CD4-positive, alpha-beta T cell (primary cell): ENCODE measurements at places on chromosomes 5 and 9.
A peak's percentile ranks its signal among the peaks of the same experiment; 100 is the strongest.

- DNase-seq: no peak
Measured at GRCh38 chr5:159257629-159258283, 5.3 kb upstream of the UBLCP1 start.

- no peak for DNase-seq
Measured at GRCh38 chr9:33117306-33117705, 40.8 kb upstream of the SMU1 start.

DNA sequence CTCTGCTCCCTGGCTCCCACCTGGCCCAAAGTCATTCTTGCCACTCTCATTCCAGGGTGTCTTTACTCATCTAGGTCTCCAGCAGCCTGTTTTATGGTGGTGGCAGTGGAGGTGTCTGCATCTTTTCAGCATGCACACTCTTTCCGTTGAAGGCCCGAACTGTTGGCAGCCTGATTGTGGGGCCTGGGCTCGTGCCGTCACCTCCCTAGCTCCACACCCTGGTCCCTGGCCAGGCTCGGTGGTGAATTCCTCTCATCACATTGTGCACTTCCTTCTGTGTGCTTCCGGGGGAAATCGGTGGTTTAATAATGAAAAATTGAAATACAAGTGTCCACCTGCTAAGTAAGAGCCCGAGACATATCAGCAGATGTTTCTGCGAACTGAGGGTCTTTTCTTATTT is 214.3 kb downstream of the TRIO start:
- no peak for DNase-seq

GRCh38 chr5:143188083-143188482 is 215.4 kb downstream of the NR3C1 start:
- no peak for DNase-seq

DNA sequence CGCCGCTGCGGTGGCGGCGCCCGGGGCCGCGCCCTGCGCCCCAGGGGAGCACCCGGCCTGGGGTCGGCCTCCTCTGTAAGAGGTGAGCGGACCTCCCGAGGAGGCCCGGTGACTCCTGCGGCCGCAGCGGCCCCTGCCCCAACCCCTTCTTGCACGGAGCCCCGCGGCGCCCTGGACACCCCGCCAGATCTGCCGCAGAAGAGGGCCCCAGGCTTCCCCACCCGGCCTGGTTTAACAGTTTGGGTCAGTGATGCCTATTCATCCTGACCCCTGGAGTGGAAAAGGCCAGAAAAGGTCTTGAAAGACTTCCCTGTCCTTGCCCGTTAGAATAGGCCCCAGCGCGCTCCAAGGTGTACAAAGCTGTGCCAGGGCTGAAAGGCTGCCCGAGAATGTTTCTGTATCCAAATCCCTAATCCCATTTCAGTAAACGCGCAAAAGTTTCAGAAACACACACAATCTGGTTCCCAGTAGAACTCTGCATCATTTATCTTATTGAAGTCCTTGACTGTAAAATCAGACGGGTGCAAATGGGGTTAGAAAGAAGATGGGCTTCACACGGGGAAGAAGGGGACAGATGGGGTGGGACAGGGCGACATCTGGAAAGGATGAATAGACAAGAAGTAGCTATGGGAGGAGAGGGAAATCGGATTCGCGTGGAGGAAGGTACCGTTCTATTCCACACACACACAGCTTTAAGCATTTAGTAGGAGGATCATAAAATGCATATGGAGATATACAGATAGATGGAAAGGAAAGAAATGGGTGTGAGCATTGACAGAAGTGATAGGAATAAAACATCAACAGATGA is 1.1 kb upstream of the SSBP2 start:
- DNase-seq: no peak

- DNase-seq: no peak
Measured at GRCh38 chr9:132894862-132895835, 16.5 kb downstream of the SPACA9 start.

- DNase-seq: no peak
Measured at GRCh38 chr5:74040811-74041491, 415.0 kb downstream of the ARHGEF28 start.

GRCh38 chr9:27192291-27192960 is 83.4 kb downstream of the TEK start:
- no peak for DNase-seq

- DNase-seq: no peak
Measured at GRCh38 chr5:157976429-157976828, 117.5 kb upstream of the CLINT1 start.

- no peak for DNase-seq
Measured at GRCh38 chr5:132953710-132954109, 9.7 kb downstream of the AFF4 start.

- DNase-seq: no peak
Measured at GRCh38 chr5:1439388-1440097, 5.7 kb downstream of the SLC6A3 start.

DNA sequence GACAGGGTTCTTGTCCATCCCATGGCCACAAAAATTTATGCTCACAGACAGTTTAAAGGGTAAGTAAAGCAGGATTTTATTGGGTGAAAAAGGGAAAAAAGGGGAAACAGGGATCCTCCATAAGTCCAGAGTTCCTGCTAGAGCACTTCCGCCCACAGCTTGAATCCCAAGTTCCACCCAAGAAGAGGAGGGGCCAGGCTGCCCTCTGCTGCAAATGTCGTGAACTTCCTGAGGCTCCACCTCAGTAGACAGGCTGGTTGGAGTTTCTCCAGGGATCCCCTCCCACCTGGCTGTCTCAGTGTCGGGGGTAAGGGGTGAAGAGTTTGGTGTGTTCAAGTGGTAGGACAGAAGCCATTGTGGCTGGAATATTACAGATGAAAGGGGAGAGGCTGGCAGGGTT is 275.0 kb upstream of the SGCD start:
- no peak for DNase-seq

- DNase-seq: no peak
Measured at GRCh38 chr5:171725205-171725601, 60.4 kb upstream of the SMIM23 start.

DNA sequence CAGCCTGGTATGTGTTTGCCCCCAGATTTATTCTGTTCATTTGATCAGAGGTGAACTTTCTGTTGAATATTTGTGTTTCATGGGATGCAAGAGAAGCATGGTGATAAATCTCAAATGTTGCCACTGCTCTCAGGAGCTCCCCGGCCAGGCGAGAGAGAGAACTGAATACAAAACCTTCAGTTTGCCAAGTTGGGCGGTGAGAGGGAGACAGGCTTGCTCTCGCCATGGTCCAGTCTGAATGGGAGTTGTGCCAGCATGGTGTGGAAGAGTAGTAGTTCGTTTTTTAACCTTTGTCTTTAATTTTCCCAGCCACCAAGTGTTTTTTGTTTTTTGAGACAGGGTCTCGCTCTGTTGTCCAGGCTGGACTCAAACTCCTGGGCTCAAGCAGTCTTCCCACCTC is 2.7 kb downstream of the NTMT1 start:
- DNase-seq: no peak

- DNase-seq: no peak
Measured at GRCh38 chr9:72297516-72297915, 67.5 kb downstream of the ZFAND5 start.

DNA sequence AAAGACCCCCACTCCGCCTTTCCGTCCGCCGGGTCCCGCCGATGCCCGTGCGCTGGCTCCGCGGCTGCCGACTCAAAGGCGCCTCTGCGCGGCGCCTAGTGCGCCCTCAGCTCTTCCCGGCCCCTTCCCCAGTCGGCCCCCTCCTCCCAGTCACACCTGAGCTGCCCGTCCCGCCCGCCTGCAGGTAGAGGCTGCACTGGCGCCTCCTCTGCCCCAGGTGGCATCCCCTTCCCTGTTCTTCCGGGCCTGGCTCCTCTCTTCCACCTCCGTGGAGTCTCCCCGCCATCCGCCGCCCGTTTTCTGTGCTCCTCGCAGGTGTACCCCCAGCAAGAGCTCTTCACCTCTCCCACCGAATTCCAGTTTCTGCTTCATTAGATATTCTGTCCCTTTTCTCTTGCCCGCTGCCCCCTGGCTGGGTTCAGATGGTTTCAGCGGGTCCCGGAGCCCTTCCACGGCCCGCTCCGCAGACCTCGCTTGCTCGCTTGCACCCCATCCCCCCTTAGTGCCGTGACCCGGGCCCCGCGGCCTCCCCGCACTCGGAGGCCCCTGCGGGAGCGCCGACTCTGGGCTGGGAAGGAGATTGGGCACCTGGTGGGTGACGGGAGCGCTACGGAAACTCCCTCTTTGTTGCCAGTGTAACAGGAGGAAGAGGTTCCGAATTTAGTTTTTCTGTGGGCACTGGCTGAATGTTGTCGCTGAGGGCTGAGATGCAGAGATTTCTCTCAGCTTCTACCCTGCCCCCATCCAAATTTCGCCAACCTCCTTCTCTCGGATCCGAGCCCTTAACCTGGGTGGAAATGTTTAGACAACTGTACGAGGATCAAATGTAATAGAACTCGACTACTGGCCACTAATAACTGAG is 809 bp downstream of the SLC44A1 start:
- DNase-seq: peak; percentile 43

DNA sequence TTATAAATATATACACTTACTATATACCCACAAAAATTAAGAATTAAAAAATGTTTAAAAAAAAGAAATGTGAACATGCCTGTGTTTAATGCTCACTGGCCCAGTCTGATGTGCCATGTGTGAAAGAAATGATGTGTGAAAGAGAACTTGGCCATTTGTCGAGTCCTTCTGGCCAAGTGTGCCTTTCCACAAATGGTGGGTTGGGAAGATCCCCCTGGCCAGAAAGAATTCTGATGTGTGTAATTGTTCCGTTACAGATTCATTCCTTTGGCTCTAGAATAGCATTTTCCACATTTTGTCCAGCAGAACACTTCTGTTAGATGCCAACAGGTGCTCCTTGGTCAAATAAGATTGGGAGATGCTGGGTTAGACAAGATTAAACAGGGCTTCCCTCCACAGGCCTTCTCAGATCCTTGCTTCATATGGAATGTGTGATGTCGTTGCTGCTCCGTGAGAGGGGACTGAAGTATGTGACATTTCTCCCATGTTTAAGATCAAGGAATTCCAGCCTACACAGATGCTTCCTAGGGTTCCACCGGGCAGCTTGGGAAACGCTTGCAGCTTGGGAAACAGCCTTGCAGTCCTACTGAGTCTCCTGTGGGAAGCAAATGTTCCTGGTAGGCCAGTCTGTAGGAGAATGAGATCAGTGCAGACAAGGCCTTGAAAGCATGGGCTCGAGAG is 32.1 kb downstream of the GDNF start:
- DNase-seq: no peak

- no peak for DNase-seq
Measured at GRCh38 chr9:93299418-93300174, 115.7 kb downstream of the WNK2 start.

GRCh38 chr5:33312571-33313549 is 127.9 kb upstream of the TARS1 start:
- no peak for DNase-seq

DNA sequence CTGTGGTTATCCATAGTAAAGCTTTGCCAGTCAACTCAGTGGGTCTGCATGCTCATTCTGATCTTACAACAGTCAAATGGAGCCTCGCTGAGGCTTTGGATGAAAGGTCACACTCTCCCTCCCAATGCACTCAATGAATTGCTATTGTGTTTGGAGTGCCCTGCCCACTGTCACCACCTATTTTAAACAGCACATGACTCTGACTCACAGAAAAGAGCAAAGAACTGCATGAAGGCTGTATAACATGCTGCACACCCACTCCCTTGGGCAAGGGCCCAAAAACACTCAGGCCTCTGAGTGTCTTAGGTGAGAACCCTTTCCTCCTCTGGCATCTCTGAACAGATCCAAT is 118.7 kb upstream of the CCDC112 start:
- no peak for DNase-seq

GRCh38 chr9:94478755-94479730 is 75.8 kb upstream of the PCAT7 start:
- DNase-seq: no peak

GRCh38 chr9:120876842-120877240 is at the start of gene PHF19:
TSS of gene PHF19 (minus strand) at chr9:120877188. CDS start at chr9:120874741, 2,447 bp downstream.
- DNase-seq: no peak

- no peak for DNase-seq
Measured at GRCh38 chr5:148486456-148486855, 102.7 kb downstream of the FBXO38 start.

GRCh38 chr5:80174790-80175189 is 81.1 kb downstream of the SERINC5 start:
- DNase-seq: no peak

DNA sequence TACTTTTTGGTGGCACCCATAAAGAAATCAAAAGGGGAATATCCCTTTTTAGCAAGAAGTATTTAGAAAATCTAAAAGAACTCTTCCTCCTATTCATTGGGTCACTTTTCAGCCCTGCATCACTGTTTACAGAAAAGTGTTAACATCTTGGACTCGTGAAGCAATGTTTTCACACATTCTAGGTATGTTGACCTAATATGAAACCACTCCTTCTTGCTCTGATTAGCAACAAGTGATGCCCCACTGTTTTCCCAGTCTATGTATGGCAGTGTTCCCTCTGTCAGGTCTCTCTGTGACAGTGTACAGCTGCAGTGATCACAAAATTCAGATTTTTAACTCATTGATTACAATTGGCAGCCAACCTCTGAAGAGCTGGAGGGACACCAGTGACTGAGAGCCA is 148.2 kb upstream of the SLC12A2 start:
- DNase-seq: no peak

GRCh38 chr5:131321066-131321465 is 57.2 kb downstream of the CDC42SE2 start:
- DNase-seq: no peak
